ENCODE measurements at places on chromosomes 6 and 20.

GRCh38 chr20:44869471-44869870, 16.0 kb upstream of the YWHAB start:
- no peak for DNase-seq

- DNase-seq: no peak
Measured at GRCh38 chr6:75285283-75285639, 669 bp upstream of the TMEM30A start.

DNA sequence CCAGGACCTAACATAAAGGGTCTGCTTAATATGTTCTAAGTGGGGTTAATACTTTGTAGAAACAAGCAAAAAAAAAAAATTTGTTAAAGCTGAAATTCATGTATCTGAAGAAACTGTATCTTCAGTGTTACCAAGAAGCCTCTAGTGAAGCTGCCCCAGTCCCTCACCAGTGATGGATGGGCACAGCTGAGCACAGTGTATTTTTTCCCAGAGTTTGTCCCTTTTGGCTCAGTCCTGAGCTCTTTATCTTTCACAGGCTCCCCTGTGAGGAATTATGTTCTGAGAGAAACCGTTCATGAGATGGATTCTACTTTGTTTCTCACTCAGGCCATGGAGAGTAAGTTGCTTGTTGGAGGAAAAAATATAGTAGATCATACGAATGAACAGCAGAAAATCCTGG, 38.4 kb downstream of the KIF3B start:
- DNase-seq: no peak

DNA sequence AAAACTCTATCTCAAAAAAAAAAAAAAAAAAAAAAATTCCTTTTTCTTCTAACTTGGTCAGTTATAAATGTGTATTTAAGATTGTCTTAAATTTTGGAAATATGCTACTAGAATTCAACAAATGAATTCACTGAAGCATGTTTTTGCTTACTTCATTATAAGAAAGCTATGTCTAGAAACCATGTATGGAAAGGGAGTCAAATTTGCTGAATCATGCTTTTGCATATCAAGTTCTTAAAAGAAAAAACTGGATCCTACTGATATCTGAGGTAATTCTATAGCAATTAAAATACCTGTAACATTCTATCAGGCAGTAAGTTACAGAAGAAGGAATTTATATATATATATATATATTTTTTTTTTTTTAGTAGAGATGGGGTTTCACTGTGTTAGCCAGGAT, 27.7 kb downstream of the AKIRIN2 start:
- no peak for DNase-seq

DNA sequence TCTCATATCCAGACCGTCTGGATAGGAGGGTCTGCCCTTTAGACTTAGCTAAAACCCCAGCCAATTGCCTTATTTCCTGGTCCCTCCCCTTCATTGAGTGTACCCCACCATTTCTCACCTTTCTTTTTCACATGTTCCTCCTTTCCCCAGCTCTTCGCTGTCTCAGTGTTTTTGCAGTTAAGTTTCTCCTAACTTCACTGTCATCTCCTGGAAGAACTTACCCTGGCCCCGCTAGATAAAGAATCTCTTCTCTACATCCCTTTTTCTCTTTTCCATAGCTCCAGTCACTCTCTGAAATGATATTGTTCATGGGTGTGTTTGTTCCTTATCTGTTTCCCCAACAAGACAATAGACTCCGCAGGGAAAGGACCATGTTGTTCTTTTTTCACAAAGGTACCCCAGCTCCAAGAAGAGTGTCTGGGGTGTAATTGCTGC, 208.8 kb downstream of the TSHZ2 start:
- no peak for DNase-seq

DNA sequence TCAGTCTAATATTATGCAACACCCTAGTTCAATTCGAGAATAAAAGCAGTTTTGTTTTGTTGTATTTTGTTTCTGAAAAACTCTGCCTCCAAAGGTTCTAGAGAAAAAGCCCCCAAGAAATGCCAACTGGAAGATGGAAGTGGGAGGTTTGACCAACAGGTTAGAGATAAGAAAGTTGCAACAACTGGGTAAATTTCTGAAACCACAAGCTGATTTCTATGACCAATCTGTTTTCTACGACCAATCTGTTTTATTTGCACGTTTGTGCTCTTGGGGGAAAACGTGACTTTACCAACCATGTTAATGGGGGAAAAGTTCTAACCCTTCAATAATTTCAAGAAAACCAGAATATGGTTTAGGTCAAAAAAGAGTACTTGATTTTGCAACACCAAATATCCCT, 173.2 kb downstream of the PDE7B start:
- DNase-seq: no peak

Measured in stimulated activated CD4-positive, alpha-beta T cell treated with anti-CD3 and anti-CD28 coated beads, Interleukin-2, amount 100 ng/mL, for 4 hours (primary cell).